ENCODE measurements at places on chromosomes 7 and 10.

GRCh38 chr7:42091461-42092291 is 145.3 kb downstream of the GLI3 start:
- peak; percentile 80 for DNase-seq

DNA sequence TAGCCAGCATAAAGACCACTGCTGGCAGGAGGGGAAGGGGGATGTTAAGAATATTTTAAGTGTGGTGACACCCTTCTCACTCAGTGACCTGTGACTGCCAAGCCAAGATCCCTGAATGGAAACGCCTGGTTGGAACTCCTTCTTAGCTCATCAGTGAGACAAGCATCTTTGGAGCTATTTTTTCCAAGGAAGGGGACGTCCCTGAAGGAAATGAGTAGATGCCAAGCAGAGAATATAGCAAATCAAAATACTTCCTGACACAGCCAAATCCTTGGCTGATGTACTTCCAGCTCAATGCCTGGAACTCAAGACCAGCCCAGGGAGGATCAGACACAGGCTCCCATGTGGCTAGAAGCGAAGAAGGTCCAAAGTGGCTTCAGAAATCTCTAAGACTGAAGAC is 82.2 kb downstream of the SORBS1 start:
- no peak for DNase-seq

GRCh38 chr10:122435212-122435827 is 19.1 kb upstream of the ARMS2 start:
- DNase-seq: no peak

- no peak for DNase-seq
These were observed 53.8 kb downstream of the TAX1BP1 start for GRCh38 chr7:27793780-27794179.

DNA sequence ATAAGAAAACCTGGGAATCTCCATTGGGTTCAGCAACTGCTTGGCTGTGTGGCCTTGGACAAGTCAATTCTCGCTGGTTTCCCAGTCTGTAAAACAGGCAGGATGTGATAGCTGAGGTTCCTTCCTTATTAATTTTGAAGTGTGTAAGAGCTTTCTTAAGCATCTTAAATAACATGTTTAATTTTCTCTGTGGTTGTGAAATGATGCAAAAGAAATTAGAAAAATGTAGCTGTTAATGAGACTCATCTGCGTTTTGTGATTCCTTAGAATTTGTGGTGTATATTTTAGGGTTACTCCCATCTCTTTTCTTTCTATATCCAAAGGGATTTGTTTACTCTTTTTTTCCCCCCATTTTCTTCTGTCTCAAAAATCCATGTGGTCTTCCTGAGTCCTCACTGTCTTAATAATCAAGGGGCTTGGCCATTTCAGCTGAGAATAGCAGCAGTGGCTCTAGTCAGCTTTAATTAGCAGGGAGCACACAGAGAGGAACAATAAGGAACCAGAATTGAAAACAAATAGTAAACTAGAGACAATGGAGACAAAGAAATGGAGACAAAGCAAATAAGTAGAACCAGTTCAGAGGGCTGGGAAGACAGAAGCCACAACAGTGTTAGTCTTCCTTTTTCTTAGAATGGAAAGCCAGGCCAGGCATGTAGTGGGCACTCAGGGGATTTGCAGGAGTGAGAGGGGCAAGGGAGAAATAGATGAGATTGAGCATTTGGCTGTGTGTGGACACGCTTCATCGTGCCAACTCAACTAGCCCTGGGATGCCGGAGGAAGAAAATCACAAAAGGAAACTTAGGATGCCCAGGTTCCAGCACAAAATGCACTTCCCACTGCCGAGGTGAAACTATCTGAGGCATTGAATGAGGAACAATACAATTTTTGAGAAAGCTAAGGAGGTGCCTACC is 93.9 kb downstream of the CHN2 start:
- DNase-seq: no peak

GRCh38 chr7:81657551-81657950 is 112.3 kb downstream of the HGF start:
- DNase-seq: no peak

DNA sequence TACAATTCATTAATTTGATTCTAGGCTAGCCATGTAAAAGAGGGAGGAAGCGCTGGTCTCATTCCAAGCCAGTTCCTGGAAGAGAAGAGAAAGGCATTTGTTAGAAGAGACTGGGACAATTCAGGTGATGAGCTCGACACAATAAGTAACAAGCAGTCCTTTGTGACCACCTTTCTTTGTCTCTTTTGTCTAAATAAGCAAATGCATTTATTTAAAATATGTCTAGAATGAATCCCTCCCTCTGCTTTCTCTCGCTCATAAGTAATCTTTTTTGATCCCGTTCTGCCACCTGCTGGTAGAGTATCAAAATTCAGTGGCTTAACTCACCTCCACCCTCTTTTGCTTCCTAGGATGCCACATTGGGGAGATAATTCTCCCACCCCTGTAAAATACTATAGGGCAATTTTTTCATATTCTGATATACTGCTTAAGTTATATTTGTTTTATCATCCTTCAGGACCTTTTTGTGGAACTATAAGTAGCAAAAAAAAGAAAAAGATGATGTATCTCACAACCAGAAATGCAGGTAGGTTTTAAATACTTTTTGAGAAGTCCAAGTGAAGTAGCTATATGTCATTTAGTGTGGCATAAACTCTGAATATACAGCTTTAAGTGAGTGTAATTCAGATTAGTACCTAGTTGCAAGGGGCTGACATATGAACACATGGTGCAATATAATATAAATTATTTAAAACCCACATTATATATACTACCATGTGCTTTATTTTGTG is 91.5 kb downstream of the GSDME start:
- peak; percentile 37 for DNase-seq
